Stimulated activated CD4-positive, alpha-beta T cell treated with anti-CD3 and anti-CD28 coated beads, Interleukin-15, amount 100 ng/mL, for 1 hour (primary cell): ENCODE measurements at places on chromosomes 1 and 21.

- no peak for DNase-seq
Observed at GRCh38 chr1:3911981-3912808, 12.1 kb upstream of the C1orf174 start.

DNA sequence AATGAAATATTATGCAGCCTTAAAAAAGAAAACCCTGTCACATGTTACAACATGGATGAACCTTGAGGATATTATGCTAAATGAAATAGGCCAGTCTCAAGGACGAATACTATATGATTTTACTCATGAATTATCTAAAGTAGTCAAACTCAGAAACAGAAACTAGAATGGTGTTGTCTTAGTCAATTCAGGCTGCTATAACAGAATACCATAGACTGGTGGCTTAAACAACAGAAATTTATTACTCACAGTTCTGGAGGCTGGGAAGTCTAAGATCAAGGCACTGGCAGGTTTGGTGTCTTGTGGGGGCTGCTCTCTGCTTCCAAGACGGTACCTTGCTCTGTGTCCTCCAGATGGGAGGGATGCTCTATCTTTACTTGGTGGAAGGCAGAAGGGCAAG is 113.8 kb upstream of the DNAH14 start:
- no peak for DNase-seq

- no peak for DNase-seq
Observed at GRCh38 chr1:3610527-3611169, 660 bp downstream of the MEGF6 start.

GRCh38 chr1:214005708-214006107 is 17.9 kb downstream of the PROX1 start:
- no peak for DNase-seq

DNA sequence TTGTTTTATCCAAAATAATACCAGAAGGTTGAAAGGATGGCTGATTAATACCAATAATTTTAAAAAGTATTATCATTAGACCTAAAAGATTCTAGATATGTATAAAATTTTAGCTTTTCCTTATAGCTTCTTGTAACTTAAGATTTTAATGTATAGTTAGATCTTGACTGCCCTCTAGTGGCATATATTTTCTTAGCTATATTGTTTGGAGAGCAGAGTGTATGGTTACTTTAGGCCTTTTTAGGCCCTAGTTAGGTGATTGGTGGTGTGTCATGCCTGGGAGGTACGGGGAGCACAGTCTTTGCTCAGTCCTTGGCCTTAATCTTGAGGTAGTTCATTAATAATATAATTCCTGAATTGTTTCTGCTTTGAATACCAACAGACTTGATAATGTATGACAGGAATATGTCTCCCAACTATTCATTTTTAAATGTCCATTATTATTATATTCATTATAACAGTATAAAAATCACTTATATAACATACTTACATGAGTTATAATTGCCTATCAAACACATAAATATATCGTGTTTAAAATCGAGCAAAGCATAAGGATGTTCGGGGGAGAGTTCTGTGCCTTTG is 328.4 kb downstream of the ZP4 start:
- no peak for DNase-seq

DNA sequence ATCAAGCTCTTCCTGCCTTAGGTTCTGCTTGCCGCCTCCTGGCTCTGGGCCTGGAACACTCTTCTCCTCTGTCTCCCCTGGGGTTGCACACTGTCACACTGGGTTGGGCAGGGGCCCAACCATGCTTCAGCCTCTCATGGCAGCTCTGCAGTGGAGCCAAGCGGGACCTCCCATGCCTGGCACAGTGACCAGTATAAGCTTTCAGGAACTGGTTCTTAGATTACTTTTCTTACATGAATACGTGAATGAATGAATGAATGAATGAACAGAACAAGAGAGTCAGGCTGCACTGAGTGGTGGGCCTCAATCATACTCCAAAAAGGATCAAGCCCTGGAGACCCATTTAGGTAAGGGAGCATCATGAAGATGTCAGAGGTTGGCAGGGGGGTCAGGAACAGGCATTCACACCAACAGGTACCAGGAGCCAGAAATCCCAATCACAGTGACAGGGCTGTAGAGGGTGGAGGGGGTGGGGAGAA is 30.8 kb upstream of the TMEM125 start:
- no peak for DNase-seq

DNA sequence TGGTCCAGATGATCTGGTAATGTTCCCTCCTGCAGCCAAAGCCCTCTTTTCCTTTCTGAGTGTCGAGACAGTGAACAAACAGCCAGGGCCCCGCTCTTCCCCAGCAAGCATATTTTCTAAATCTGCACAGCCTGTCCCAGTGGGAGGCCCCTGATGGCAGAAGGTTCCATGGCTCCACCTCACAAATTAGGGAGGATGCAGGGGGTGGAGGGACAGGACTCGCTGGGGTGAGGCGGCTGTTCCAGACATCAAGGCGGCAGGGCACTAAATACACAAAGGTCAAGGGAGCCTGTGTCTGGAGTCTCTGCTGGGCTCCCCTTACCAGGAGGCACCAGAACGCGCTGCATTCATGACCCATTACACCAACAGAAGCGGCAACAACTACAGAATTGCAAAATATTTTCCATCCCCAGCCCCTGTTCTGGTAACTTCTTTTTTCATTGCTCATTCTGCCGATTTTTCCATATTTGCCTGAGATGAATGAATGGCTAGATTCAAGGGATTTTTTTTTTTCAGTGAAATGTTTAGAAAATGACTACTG is 27.0 kb upstream of the PRELP start:
- no peak for DNase-seq
